Ascending aorta (tissue), 2 donors: ENCODE measurements at places on chromosomes 12 and 14.

DNA sequence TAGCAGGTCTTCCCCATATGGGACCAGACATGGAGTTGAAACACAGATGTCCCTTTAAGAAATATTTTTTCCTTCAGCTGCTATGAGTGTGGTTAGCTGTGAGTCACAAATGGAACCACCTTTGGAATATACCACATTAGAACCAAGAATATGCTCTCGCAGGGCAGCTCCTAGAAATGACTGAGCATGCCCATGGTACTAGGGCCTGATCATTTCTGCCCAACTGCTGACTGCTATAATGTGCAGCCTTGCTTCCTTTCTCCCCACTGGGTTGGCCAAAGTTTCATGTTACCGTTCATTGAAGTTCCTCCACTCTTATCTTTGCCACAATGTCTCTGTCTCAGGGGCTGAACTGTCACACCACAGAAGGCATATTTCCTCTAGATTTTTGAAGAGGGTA lies 1074.6 kb downstream of the FLRT2 start:
- no peak for DNase-seq

GRCh38 chr12:64323476-64324225 lies 66.9 kb downstream of the C12orf56 start:
- DNase-seq = no peak

GRCh38 chr14:88454886-88455285 lies 69.4 kb downstream of the SPATA7 start:
- no peak for DNase-seq

GRCh38 chr12:95205685-95206084 lies 11.6 kb downstream of the FGD6 start:
- peak; percentile 70 for DNase-seq

DNA sequence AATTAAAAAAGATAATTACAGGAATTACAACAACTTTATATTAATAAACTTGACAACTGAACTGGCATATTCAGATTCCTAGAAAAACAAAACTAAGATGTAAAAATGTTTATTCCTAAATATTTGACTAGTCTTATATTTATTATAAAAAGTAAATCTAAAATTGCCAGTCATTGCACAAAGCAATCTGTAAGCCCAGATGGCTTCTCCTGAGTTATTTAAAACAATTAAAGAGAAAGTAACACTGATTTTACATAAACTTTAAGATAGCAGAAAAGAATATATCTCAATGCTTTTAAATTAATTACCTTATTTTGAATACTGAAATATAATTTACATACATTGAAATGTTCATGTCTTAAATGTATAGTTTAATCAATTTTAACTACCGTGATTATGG lies 434.1 kb upstream of the RPL10L start:
- DNase-seq = no peak

DNA sequence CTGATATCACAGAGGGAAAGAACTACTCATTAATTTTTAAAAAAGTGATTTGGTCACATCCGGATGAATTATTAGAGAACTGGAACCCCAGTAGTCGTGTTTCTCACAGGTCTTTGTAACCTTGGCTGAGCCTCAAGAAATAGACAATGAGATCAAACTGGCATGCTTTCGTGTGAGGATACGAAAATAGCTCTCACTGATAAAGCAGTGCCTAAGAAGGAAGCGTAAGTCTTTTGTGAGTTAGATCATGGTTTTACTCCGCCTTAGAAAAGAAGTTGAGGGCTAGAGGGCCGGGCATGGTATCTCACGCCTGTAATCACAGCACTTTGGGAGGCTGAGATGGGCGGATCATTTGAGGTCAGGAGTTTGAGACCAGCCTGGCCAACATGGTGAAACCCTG lies 33.8 kb upstream of the GALNT16 start:
- no peak for DNase-seq
